WERI-Rb-1 (cell line): ENCODE measurements at places on chromosomes 1 and 21.

DNA sequence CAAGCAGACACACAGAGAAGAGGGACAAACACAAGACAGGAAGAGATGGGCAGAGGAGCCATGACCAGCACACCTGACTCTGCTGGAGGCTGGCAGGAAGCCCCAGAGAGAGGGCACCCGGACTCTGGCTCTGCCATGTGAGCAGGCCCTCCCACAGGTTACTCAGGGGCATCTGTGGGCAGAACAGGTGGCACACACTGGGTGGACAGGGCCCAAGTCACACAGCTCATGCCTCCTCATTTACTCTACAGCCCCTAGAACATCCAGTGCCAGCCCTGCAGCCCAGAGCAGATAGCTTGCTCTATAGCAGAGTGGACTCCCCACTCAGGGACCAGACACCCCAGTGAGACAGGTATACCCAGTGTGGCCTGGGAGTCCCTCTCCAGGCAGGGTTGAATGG, 28.7 kb downstream of the PACC1 start:
- no peak for DNase-seq

- DNase-seq: no peak
Measured at GRCh38 chr1:241842565-241842964, 5.4 kb upstream of the EXO1 start.

- DNase-seq: no peak
Measured at GRCh38 chr1:116751146-116751545, 3.1 kb upstream of the CD2 start.

GRCh38 chr1:228344631-228345072, 62.0 kb downstream of the TRIM11 start:
- DNase-seq: peak; percentile 1

GRCh38 chr1:176754676-176755075, 291.7 kb downstream of the PAPPA2 start:
- DNase-seq: no peak

DNA sequence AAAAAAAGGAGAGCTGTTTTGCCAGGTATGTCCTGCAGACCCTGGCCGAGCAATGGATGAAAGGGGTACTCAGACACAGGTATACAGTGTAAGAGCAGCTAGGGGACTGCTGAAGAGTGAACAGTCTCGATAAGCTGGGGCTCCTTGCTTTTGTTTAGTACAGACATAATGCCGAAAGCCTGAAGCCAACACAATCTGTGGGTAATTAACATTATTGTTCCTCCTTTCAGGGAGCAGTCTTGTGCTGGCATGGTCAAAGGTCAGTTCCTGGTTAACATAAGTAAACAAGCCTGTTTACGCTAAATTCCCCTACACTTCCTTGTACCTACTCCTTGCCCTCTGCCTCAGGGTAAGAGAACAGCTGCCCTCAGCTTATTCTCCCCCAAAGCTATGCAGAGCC, 272.3 kb upstream of the ST6GALNAC5 start:
- no peak for DNase-seq

- DNase-seq: no peak
Measured at GRCh38 chr1:91526496-91526895, 25.8 kb downstream of the CDC7 start.

DNA sequence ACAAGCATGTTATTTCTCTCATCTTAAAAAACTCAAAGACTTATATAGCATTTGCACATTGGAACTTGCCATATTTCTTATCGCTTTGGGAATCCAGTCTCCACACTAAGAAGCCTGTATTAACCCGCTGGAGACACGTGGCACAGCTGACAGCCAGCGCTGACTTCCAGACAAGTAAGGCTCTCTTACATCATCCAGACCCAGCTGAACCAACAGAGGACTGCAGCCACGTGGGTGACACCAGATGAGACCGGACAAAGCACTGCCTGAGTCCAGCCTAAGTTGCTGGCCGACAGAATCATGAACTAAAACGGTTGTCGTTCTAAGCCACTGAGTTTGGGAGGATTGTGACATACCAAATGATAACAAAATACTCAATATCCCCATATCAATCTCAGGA, 6.3 kb upstream of the CD247 start:
- no peak for DNase-seq

- DNase-seq: peak; percentile 90
Measured at GRCh38 chr21:45981151-45982091, at the start of gene COL6A1. Gene COL6A1, plus strand, starts transcription at chr21:45981770. Its CDS starts 81 bp downstream, at chr21:45981851.

DNA sequence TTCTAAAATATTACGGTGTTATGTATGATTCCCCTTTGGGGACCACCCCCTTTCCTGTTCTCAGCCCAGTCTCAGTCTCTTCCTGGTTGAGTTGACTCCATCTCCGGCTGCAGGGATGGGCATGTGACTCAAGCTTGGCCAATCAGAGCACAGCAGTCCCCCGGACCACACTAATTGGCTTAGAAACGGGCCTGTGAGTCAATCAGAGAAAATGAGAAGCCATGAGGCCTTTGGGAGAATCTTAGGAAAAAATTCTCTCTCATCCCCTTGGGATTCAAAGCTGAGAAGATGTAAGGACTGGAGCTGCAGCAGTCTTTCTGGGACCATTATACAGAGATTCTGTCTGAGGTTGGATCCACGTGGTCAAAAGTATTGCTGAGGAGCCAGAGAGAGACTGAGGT, 10.7 kb upstream of the FHAD1 start:
- no peak for DNase-seq

DNA sequence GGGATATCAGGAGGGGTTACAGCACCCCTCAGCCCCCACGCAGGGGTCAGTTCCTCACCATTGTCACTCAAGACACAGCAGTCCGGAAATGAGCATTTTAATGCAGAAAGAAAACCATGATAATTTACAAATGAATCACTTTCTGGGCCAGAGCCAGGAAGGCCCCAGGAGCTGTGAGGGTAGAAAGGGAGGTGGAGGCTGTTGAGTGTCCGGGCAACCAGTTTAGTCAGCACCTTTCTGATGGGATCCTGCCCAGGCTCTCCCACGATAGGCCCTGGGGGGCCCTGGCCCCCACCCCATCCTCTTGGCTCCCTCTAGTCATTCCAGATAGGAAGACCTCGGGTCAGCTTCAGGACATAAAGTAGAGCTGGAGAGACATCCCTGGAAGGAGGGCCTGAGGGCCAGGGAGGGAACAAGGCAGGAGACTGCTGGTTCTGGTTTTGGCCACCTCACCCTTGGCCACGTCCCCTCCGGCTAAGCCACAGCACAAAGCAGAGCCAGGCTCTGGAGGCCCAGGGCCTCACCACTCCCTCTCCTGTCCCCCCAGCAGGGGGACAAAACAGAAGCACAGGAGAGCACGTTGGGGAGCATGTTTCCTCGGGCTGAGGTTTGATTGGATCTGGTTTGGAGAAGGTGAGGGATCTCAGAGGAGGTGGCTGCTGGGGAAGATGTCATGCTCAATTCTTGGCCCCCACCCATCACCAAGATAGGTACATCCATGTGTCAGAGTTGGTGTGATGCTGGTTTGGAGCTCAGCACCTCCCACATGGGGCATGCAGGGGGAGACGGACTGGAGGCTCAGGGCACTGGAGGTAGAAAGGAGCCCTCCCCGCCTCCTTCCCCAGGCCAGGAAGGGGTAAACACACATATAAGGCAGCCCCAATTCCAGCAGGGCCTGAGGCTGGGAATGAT, 20.6 kb downstream of the ETNK2 start:
- no peak for DNase-seq

DNA sequence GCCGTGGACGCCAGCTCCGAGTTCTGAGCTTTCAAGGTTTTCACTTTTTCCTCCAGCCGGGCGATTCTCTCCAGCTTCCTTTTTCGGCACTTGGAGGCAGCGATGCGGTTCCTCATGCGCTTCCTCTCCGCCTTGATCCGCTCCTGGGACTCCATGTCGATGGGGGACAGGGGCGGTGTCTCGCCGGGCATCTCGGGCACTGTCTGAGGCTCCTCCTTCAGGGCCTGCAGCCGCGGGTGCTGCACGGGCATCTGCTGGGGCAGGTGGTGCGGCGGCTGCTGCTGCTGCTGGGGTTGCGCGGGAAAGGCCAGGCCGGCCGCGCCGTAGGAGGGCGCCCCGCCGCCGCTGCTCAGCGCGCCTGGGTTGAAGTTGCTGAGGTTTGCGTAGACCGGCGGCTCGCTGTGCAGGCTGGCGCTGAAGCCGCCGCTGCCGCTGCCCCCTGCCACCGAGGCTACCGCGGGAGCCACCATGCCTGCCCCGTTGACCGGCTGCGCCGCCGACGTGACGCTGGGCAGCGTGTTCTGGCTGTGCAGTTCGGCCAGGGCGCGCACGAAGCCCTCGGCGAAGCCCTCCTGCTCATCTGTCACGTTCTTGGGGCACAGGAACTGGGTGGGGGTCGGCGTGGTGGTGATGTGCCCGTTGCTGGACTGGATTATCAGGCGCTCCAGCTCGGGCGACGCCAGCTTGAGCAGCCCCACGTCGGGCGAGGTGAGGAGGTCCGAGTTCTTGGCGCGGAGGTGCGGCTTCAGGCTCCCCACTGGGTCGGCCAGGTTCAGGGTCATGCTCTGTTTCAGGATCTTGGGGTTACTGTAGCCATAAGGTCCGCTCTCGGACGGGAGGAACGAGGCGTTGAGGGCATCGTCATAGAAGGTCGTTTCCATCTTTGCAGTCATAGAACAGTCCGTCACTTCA, 1.4 kb downstream of the JUN start:
- peak; percentile 43 for DNase-seq

GRCh38 chr1:119009312-119009655, 21.1 kb upstream of the TBX15 start:
- no peak for DNase-seq

DNA sequence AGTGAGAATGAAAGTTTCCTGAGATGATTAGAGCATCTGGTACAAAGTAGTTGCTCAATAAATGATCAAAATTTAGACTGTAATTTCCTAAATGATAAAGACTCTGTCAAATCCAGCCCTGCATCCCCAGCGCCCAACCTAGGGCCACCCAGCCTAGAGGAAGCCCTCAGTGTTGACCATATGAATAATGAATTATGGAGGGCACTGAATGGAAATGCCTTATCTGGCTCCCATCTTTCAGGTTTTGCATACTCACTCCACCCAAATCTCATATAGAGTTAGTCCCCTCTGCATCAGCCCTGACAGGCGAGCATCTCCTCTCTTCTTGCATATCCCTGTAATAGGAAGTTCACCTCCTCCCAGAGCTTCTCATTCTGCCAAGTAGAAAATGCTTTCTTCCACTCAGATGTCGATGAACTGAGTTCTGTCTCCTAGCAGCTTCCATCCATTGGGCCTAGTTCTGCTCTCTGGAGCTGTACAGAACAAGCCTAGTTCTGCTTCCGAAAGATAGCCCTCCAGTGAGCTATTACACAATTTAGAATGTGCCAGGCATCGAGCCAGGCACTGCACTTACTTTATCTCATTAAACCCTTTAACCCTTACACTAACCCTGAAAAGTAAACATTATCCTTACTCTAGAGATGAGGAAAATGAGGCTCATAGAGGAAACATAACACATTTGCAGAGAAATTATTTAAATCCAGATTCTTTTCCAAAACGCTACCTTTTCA, 20.9 kb downstream of the COA7 start:
- DNase-seq: no peak

GRCh38 chr1:179228783-179229213, 679 bp downstream of the ABL2 start:
- DNase-seq: peak; percentile 91

GRCh38 chr21:15809818-15810217, 80.0 kb downstream of the USP25 start:
- no peak for DNase-seq
